Stimulated activated effector memory CD8-positive, alpha-beta T cell treated with anti-CD3 and anti-CD28 coated beads, Interleukin-12 subunit alpha, Interleukin-12 subunit beta, amount 100 ng/mL, for 72 hours (primary cell): ENCODE measurements at places on chromosomes 1 and 21.

DNA sequence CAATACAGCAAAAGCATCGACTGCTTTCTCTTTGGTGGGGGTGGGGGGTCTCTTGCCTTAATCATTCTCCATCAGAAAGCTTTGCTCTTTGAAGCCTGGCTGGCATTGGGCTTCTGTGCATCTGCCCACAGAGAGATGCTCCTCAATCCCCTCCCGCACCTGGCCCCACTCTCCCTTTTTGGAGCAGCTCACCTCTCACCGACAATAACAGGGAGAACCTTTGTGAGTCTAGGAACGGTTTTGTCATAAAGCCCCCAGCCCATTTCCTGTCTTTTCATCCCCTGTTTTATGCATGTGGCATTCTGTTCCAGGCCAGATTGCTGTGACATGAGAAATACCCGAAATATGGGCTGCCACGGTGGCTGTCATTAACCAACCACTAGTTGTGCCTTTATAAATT is 469.0 kb upstream of the VAMP3 start:
- DNase-seq: peak; percentile 23

DNA sequence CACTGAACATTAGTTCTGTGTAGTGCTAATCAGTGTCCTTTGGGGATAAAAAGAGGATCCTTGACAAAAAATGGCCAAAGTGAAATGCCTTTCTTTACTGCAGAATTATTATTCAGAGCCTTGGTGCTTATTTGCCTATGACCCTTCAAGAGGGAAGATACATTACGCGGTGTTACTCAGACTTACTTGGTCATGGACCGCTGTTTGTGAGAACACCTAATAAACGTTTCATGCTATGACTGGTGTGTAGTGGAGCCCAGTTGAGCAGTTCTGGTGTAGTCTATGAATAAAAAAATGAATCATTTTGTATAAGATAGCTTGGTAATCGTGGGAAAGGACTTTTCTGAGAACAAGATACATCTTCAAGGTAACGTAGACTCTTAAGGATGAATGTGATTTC is 8.3 kb downstream of the NFYC start:
- no peak for DNase-seq

GRCh38 chr1:68174738-68175113 is 57.6 kb downstream of the WLS start:
- DNase-seq: no peak

- DNase-seq: peak; percentile 17
Observed at GRCh38 chr1:202807451-202807925, 733 bp downstream of the KDM5B start.

DNA sequence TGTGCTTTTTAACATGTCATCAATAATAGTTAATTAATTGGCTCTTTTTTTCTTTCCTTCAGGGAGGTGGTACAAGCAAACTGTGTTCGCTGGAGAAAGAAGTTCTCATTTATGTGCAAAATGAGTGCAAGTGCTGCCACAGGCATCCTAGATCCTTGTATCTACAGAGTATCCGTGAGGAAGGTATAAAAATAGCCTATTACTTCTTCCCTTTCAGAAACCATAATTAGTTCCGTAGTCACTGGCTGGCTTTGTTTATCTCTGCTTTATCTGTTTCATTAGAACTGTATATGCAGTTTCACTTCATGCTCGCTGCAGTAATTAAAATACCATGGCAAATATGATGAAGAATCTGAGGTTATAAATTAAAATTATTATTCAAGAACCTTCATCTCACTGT is 40.6 kb downstream of the EEIG2 start:
- no peak for DNase-seq

GRCh38 chr1:17559615-17560419 is 20.3 kb downstream of the ARHGEF10L start:
- no peak for DNase-seq

DNA sequence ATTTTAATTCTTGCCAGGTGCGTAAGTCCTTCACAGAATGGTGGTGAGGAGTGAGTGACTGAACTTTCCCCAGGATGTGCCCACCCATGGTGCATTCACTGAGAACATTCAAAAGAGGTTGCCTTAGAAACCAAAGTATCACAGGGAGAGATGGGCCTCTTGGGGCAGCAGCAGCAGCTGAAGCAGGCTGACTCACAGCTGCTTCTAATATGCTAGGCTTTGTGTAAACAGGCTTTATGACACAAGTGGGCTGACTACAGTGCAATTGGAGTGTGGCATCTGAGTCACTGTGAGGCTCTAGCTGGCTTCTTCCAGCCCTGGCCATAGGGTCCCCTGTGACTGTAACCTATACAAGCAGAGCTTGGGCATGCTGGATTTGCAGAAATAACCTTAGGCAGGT is 12.6 kb downstream of the PIGP start:
- DNase-seq: no peak

- DNase-seq: no peak
Observed at GRCh38 chr1:112264553-112264952, 131.5 kb upstream of the CTTNBP2NL start.

DNA sequence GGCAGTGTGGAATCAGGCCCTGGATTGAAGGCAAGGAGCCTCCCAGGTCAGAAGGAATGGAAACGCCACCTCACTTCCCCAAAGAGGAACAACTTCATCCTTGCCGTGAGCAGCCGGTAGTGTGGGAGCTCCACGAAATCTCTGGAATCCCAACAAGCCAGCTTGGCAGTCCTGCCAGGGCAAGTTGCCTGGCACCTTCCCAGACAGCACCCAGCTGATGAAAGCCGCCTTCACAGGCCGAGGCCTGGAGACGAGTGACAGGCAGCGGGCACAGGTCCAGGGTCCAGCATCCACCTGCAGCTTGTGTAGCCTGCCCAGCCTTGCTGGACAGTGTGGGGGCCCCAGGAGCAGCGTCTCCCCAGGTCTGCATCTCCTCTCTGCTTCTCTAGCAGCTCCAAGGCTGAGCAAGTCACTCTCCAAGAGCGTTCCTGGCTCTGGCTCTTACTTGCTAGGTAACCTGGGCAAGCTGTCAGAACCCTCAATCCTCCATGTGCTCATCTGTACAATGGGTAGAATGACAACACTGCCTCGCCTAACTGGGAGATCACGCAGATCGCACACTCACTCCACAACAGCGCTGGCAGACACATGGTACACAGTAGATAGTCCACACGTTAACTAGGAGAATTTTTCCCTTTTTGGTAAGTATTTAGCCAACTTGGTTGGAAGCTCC is 43.0 kb downstream of the ACOT7 start:
- no peak for DNase-seq

DNA sequence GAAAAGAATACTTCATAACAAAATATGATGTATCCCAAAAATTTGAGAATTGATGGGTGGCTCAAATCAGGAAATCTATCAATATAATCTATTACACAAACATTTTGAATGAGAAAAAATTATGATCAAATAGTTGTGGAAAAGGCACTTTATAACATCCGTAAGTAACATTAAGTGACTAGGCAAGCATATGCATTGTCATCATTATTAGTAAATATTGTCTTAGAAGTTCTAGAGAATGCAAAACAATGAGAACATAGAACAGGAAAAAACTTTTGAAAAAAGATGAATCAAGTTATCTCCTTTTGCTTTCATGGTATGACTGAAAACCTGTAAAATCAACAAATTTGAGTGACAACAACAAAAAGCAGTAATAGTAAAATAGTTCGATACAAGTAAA is 42.9 kb downstream of the VCAM1 start:
- no peak for DNase-seq

DNA sequence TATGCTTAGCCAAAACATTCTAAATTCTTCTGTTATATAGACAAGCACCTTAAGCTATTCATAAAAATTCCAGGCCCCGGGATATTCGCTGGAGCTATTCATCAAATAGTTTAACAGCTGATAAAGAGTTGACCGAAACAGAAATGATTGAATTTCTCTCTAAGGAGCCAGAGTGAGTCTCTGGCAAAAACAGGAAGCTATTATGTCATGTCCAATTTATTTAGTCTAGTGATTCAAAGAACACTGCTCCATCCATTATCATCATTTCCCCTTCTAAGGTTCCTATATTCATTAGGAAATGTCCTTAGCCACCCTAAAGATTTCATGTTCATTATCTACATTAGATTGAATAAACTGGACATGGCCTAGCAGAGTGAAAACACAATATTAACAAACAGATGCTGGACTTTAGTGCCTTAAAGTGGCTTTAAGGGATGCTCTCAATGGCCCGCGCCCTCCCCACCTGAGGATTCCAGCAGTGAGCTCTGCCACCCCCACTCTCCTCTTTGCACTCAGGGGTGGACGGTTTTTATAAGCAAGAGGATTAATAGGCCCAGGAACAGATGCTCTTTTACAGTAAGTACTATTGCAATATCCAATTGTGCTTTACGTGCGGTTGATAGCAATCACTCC is 122.1 kb upstream of the RGS1 start:
- DNase-seq: no peak

- DNase-seq: no peak
Observed at GRCh38 chr1:41333146-41333784, 28.0 kb upstream of the FOXO6 start.

- peak; percentile 76 for DNase-seq
Observed at GRCh38 chr1:161440312-161440894, 64.9 kb upstream of the FCGR2A start.

DNA sequence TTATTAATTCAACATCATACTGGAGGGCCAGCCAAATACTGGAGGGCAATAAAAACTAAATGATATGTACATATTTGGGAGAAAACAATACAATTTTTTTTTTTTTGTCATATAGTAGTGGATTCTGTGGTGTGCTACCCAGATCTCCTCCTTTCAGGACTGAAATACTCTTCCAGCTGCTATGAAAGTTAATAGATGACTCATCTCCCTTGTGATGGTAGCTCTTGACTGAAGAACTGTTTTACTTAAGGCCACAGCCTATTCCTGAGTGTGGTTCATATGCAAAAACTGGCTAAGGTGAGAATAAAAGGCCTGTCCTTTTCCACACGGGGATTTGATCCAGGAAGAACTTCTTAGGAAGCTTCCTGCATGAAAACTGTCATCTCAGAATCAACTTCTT is 307.9 kb downstream of the HLX start:
- DNase-seq: no peak

DNA sequence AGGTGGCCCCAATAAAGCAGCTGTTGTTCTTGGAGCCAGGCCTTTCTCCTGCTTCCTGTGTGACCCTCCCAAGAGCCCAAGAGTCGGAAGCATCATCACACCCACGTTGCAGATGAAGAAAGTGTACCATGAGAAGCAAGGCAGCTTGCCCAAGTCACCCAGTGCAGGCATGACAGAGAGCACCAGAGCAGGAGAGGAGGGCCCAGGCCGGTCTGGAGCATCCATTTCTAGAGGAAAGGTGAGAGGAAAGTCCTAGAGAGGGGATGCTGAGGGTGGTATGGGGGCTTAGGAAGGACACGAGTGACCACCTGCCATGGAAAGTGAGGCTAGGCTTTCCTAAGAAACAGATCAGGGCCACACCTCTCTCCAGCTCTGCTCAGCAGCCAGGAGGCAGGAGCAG is 47.0 kb downstream of the C1orf198 start:
- no peak for DNase-seq

DNA sequence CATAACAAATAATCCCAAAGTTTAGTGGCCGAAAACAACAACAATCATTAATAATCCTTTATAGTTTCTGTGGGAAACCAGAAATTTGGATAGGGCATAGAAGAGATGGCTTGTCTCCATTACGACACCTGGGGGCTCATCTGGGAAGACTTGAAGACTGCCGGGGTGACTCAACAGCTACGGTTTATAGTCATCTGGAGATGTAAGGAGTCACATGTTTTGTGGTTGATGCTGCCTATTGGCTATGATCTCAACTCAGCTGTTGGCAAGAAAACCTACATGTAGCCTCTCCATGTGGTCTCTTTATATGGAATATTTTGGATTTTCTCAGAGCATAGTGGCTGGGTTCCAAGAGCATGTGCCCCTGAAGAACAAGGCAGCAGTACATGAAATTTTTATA is 29.3 kb upstream of the TSPAN2 start:
- no peak for DNase-seq

- DNase-seq: no peak
Observed at GRCh38 chr1:29320156-29320940, 84.0 kb downstream of the PTPRU start.

- no peak for DNase-seq
Observed at GRCh38 chr1:225819346-225820192, 9.6 kb downstream of the EPHX1 start.

GRCh38 chr1:19160831-19161230 is 49.2 kb downstream of the UBR4 start:
- no peak for DNase-seq

DNA sequence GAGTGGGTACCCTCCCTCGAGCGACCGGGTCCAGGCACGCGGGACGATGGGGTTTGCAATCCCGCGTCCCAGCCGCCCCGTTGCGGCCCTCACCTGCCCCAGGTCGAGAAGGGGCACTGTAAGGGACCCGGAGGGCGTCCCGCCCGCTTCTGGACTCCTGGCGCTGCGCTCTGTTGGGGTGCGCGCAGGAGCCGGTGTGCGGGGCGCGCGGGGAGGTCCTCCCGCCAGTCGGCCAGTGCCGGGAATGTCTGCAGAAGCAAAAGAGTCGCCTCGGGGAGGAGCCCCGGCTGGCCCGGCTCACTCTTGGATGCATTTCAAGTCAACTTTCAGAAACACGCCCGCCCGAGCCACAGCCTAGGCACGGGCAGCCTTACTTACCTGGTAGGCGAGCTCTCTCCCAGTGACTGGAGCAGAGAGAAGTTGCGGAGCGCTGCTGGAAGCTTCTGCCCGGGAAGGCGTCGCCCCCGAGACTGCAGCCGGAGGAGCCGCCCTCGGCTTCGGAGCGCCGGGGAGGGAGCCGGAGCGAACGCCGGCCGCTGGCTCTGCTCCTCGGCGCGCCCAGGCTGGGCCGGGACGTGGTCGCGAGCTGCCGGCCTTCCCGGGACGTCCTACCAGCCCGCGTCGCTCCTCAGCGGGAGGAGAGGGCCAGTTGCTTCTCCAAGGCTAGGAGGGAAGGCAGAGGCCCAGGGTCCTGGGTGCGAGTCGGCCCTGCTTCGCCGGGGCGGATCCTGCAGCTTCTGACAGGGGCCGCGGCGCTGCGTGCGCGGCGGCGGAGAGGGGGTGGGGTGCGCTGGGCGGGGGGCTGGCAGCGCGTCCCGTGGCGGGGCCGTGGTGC is at the start of gene LMX1A:
LMX1A (minus strand) TSS at position 739 of the 835 bp plus-strand sequence. CDS start 1,156 bp downstream, outside the sequence.
- DNase-seq: no peak

DNA sequence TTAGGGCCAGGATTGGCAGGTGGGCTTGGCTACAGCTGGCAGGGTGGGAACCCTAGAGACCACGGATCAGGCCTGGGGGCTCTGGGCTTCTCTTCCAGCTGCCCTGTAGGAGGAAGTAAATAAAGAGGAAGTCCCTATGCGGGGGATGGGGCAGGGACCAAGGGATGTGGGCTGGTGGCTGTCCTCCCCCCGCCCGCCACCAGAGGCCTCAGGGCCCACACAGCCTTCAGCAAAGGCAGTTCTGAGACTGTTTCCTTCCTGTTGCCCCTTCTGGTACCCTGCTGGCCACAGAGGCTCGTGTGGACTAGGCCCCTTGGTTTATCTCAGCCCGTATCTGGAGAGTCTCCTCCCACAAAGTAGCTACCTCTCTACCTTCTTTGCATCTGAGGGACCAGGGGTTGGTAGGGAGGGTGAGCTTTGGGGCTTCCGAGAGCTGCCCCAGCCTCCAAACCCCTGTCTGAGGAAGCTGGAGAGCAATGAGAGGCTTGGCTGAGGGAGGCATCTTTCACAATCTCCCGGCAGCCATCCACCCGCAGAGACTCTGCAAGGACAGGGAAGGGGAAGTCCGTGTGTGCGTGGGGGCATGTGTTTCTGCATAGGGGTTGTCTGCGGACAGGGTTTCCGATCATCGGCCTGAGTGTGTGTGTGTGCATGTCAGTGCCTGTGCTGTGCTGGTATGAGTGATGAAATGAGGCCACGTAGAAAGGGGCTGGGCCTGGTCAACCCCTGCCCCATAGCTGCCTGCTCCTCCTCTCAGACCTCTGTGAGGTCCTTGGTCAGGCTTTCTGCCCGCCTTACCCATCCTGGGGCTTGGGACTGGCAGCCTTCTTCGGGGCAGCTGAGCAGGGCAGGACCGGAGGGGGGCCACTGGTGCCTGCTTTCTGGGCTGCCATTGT is 12.5 kb downstream of the RPS6KA1 start:
- DNase-seq: peak; percentile 63
